ENCODE measurements at places on chromosomes 7 and 10.
A peak's percentile ranks its signal among the peaks of the same experiment; 100 is the strongest.

- no peak for DNase-seq
Observed at GRCh38 chr10:14362104-14362503, 31.4 kb upstream of the FRMD4A start.

- no peak for DNase-seq
Observed at GRCh38 chr10:7159517-7159916, 251.3 kb downstream of the SFMBT2 start.

DNA sequence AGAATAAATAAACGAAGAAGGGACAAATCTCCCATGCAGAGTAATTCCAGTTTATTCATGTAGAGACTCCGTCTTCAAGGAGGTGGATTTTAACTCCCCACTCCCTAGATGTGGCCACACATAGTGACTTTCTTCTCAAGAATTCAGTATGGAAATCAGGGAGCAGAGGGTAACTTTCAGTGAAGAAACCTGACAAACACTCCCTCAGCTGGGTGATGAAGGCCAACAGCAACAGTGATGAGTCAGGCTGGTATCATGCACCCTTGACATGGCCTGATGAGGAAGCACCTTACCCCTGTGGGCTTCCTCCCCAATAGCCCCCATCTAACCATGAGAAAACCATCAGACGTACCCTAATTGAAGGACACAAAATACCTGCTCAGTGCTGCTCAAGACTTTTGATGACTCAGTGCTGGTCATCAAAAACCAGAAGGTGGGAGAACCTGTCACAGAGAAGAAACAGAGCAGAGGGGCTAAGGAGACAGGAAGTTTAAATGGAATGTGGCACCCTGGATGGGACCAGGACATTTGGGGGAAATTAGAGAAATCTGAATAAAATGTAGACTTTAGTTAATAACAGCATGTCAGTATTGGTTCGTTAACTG is 50.6 kb downstream of the ADAMTS14 start:
- peak; percentile 33 for DNase-seq

DNA sequence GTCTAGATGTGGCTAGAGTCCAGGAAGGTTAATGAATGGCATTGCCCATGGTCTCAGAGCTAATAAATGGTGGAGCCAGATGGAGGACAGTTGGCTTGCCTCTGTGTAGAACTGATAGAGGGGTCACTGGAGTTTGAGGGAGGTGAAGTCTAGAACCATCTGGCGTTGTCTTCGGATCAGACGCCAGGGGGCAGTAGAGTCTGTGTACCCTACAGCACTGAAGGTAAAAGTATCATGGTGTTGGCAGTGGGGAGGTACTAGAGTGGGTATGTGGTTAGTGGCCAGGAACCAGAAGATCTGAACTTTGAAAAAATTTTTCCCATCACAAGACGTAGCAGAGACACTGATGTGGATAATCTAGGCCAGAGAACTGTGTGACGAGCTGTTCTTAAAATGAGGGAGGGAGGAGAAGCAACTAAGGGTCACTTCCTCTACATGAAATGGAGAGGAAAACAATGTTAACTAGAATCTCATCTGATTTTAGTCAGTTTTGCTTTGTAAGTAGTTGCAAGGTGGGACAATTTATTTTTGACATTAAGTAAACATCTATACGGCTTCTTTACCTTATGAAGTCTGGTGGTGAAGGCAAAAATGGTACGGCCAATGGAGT is 227.9 kb upstream of the PRSS58 start:
- no peak for DNase-seq

DNA sequence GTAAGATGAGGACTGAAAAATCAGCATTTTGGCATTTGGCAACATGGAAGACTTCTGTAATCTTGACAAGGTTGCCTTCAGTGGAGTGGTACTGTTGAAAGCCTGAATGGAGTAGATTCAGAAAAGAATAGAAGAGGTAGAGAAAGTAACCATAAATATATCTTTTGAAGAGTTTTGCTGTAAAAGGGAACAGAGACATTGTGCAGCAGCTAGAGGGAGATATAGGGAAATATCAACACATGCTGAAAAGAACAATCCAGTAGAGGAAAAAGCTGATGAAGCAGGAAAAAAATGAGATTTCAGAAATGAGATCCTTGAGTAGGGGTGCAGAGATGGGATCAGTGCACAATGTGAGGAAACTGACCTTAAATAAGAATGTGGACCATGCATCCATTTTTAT is 60.0 kb downstream of the RAPGEF5 start:
- DNase-seq = no peak

GRCh38 chr10:124650820-124651401 is 93.3 kb downstream of the FAM53B start:
- no peak for DNase-seq

GRCh38 chr10:51270936-51271530 is 196.7 kb downstream of the PRKG1 start:
- DNase-seq = no peak

DNA sequence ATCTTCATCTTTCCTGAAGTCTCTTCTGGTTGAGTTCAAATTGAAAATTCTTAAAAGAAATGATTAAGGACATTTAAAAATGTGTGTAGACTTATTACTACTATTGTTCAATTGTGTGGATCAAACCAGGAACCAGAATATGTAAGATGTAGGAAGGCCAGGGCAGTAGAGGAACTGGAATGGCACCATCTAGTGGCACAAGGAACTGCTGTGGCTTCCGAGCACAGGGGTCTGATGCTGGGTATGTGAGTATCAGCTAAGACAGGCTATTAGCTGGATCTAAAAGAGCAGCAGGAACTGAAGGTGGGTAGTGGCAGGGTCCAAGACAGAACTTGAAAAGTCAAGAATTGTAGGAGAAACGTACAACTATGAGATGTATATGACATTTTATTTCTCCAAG is 247.3 kb downstream of the SEMA3A start:
- DNase-seq = peak; percentile 41

DNA sequence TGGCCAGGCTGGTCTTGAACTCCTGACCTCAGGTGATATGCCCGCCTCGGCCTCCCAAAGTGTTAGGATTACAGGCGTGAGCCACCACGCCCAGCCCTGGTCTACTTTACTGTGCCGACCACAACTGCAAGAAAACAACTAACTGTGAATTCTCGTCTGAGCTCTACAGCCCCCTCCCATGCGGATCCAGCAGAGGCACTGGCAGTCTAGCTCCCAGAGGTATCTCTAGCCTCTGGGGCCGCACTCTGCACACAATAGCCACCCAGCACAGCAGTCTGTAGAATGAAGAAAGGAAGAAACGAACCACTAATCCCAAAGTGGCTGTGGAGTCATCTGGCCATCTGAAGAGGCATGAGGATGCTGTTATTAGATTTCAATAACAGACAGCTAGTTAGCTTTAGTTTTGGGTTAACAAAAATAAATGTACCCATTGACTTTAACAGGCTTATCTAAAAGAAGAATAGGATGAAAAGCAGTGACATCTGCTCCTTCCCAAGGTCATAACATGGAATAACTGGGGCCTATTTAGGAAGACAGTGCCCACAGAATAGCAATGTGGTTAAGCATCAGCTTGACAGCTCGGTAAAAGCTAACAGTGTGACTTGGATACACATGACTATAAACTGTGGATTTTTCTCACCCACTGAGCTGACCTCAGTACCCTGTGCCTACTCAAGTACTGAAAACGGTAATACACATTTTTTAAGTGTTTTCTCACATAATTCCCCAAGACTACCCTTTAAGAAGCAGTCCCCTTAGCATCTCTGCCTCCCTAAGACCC is 131.9 kb downstream of the TNS3 start:
- DNase-seq = no peak

Measured in RKO (cell line).